ENCODE measurements at places on chromosomes 11 and 22.

DNA sequence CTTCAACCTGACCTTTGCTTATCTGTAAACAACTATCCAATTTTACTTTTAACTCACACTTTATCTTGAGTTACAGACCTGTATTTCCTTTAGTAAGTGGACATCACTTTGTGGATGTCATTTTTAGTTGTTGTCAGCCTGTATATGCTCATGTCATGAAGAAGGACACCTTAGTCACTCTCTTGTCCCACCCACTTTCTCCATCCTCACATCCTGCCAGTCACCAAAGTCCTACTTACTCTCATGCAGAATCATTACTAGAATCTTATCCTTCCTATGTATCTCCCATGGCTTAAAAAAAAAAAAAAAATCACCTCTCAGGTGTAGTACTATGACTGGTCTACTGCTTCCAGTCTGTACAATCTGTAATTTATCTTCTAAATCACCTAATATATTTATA, 43.3 kb downstream of the SESN3 start:
- DNase-seq, result no peak

DNA sequence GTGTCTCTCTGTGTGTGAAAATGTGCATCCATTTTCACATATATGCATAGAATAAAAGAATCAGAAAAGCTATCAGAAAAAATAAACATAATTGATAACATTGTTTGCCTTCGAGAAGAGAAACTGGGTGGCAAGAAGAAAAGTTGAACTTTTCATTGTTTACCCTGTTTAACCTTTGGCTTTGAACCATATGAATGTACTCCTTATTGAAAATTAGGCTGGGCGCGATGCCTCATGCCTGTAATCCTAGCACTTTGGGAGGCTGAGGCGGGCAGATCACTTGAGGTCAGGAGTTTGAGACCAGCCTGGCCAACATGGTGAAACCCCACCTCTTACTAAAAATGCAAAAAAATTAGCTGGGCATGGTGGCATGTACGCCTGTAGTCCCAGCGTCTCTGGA, 11.9 kb upstream of the OR9Q1 start:
- DNase-seq, result no peak

GRCh38 chr11:66787934-66788758, 55.1 kb upstream of the RCE1 start:
- DNase-seq, result no peak

DNA sequence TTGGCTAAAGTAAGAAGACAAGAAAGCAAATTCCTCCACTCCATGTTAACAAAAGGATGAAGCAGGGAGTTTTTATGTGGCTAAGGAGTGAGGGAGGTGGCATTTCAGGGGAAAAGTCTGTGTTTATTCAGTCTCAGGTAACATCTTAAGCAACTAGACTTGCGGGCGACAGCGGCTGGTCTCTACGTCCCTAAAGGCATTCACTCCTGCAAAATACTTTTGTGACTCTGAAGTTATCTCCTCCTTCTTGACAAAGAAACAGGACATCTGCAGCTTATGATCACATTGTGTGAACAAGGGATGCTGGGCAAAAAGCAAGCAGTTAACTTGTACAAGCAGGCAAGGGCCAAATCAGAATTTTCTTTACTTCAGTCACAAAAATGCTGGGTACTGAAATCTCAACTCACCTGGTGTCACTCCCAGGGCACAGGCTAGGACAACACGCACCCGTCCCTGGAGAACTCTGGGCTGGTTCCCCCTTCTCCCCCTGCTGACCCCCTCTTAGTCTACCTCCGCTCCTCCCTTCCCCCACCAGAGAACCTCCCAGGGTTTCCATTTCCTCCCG, 38.3 kb downstream of the IGLL5 start:
- no peak for DNase-seq

GRCh38 chr22:35586771-35587170, 30.4 kb downstream of the MB start:
- no peak for DNase-seq

GRCh38 chr11:83125577-83125976, 31.4 kb upstream of the PCF11 start:
- no peak for DNase-seq

DNA sequence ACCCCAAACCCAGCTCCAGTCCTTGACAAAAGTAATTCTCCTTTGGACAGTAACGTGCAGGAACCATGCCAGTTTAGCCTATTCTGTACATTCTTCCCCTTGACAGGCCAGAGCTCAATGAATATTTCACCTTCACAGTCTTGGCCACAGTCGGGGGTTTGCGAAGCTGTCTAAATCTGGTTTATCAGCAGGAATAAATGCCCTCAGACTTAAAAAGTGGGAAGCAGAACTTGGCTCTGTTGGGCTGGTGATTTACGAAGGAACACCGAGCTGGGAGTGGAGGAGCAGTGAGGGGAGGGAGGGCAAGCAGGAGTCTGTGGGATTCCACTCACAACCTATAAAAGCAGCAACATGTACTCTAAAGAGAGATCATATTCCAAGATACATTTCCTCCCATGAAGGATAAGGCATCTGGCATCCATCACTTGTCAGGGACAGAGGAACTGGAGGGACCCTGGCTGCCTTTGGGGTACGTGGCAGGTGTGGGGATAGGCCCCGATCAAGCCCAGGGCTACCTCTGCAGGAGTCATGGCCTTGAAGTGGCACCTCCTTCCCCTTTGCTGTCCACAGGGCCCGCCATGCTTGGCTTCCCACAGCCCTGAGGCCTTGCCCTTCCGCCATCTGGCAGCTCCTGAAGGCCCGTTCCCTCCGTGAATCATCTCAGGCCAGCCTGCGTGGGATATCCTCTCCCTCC, 154.3 kb downstream of the ADAMTS15 start:
- DNase-seq, result no peak

- DNase-seq, result no peak
These were observed 60.8 kb upstream of the CTSC start for GRCh38 chr11:88398372-88398771.

- peak; percentile 94 for DNase-seq
These were observed 21.1 kb downstream of the SIK3 start for GRCh38 chr11:117076941-117077691.

- DNase-seq, result no peak
These were observed 727.4 kb downstream of the BRD1 start for GRCh38 chr22:49100316-49100715.

DNA sequence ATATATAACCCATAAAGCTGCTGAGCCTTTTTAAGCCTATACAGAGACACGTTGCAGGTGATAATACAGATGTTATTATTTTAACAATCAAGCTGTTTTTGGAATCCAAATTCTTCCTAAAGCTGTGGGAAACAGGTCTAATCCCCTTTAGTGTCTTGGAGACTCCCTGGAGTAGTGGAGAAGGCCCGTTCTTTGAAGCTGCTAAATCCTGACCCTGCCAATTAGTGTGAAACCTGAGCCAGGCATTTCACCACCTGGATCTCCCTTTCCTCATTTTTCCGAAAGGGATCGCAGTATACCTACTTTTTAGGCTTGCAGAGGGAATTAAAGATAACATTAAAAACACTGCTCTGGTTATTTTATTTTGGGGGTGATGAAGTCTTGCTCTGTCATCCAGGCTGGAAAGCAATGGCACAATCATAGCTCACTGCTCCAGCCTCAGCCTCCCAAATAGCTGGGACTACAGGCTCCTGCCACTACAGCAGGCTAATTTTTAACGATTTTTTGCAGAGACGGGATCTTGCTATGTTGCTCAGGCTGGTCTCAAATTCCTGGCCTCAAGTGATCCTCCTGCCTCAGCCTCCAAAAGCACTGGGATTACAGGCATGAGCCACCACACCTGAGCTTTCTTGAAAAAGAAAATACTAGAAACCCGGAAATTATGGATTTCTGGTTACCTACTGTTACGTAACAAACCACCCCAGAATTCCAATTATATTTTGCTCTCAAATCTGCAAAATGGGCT, 1.7 kb upstream of the EIF4ENIF1 start:
- DNase-seq, result no peak

DNA sequence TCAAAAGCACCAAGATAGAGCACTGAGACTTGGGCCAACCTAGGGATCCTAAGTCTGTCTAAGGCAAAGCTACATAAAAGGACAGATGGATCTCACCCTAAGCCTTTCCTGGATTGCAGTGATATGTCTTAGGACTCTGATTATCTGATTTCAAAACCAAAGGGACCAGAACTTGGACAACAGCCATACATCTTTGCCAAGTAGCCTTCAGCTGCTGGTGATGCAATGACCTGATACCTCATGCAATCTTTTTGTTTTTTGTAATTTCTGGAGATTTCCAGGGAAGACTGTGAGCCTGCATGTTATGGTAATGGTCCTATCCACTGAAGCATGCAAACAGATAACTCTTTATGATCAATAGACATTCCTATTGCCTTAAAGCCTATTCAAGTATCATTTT, 230.4 kb upstream of the MTNR1B start:
- DNase-seq, result no peak

DNA sequence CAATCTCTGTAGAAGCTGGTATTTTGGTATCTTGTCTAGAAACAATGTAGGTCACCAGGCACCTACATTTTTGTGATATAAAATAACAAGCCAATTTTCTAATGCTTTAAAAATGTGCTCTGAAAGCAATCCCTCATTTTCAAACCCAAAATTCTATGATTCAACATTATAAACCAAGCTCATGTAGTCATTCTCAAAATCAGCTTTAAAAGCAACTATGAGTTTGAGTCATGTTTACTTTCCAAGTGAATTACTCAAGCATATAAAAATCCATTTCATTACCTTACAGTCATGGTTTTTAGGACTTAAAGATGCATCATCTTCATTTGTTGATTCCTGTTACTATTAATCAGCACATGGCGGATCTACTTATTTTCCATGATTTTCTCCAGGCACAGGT, 216.4 kb downstream of the GRM5 start:
- DNase-seq, result no peak

GRCh38 chr11:64743591-64744543, at the start of gene RASGRP2:
Gene RASGRP2, minus strand, starts transcription at chr11:64744142. Its CDS starts 1,276 bp downstream, at chr11:64742866.
- peak; percentile 29 for DNase-seq

DNA sequence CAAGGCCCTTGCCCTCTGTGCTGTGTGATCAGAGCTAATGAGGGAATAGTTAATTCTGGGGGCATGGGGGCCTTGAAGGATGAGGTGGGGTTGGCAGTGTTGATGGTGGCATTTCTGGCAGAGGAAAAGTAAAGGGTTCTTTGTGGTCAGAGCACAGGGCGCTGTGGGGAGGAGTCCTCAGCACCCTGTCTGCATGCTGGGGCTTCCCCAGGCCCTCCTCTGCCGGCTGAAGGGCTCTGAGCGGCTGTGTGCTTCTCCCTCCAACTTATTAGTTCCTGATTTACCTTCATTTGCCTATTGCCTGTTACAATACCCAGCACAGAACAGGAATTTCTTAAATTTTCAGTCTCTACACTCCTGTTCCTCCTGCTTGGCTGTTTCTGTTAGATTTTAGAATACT, 122.8 kb downstream of the HIPK3 start:
- no peak for DNase-seq

Measured in NCI-H1930 (cell line).